NCI-H1694 (cell line): ENCODE measurements at places on chromosomes 1 and 21.

GRCh38 chr1:186679924-186680244 is 339 bp downstream of the PTGS2 start:
- no peak for DNase-seq

- DNase-seq: no peak
Observed at GRCh38 chr1:58814251-58815068, 30.6 kb upstream of the JUN start.

DNA sequence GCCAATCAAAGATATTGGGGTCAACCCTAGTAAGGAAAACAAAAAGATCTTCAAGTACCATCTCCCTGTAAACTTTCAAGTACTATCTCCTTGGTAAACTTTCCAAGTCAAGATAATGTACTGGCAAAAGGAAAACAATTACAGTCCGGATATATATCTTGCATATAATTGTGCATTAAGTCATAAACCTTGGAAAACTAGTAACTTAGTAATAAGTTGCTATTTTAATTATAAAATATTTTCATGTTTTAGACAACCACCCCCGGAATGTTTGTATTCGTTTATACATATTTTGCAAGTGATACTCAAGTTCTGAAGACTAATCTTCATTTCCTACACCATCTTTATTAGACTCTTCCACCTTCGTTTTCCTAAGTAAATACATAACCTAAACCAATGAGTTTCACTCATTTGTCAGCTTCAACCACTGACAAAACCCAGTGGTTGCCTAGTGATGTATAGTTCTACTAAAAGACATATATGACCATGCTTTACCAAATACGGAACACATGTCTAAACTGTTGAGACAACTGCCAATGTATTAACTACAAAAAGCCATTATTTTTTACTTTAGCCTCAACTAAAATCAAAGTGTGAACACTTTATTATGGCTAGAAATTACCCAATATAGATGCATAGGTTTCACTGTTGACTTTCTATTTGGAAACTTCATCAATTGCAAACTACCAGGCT is 1.7 kb downstream of the AKT3 start:
- peak; percentile 98 for DNase-seq

- DNase-seq: no peak
Observed at GRCh38 chr1:34984793-34985608, at the start of gene TMEM35B. Gene TMEM35B, minus strand, starts transcription at chr1:34985347. Its CDS starts 42 bp downstream, at chr1:34985305.

DNA sequence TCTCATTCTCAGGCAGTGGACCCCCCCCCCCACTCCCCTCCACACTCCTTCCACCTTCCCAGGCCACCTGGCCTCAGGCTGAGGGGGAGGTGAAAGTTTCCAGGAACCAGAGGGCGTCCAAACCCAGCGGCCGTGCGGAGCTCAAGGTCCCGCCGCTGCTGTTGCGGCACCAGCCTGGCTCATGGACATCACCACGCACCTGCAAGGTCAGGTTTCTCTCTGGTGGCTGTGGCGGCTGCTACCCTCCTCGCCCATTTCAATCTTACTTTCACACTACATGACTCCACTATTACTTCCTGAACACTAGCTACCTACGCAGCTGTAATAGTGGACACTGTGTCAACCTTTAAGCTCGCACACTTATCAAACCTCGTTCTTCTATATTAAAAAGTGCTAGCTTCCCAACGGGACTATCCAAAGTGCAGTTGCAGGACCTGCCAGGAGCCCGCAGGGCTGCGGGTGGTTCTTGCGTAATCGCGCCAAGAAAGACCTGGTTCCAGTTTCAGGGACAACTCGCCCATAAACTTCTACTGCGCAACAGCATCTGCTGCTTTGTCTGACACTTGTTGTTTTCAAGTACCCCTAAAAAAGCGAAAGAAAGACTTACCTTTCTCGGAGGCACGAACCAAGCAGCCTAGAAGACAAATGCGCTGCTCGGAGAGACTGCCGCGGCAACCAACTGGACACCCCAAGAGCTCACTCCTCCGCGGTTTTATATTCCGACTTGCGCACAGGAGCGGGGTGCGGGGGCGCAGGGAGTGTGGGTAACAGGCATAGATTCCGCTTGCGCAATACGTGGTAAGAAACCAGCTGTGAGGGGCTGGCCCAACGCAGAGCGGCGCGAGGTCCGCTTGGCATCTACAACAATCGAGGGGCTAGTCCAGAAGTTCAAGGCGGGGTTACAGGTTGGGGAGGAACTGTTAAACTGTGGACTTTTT is at the start of gene DIRAS3:
Gene DIRAS3, minus strand, starts transcription at position 687 of the 938 bp plus-strand sequence. CDS start 3,330 bp downstream, outside the sequence.
- DNase-seq: no peak

- DNase-seq: no peak
Observed at GRCh38 chr1:6097824-6098223, 52.1 kb downstream of the KCNAB2 start.
